Fibroblast of lung (primary cell): ENCODE measurements at places on chromosomes 3 and 15.

GRCh38 chr3:3631114-3631513 is 168.1 kb upstream of the LRRN1 start:
- no peak for DNase-seq
- no peak overlapping the region for H3K27ac ChIP-seq
- H3K36me3 ChIP-seq: no peaks in the 10 kb centered on the region
- no peaks in the 10 kb centered on the region for H3K27me3 ChIP-seq

GRCh38 chr3:183563536-183563874 is 8.0 kb upstream of the KLHL6 start:
- no peak for DNase-seq
- no peaks in the 10 kb centered on the region for H3K36me3 ChIP-seq
- H3K4me3 ChIP-seq: no peak overlapping the region
- no peaks in the 10 kb centered on the region for H3K27me3 ChIP-seq
- no peaks in the 10 kb centered on the region for H3K4me1 ChIP-seq

DNA sequence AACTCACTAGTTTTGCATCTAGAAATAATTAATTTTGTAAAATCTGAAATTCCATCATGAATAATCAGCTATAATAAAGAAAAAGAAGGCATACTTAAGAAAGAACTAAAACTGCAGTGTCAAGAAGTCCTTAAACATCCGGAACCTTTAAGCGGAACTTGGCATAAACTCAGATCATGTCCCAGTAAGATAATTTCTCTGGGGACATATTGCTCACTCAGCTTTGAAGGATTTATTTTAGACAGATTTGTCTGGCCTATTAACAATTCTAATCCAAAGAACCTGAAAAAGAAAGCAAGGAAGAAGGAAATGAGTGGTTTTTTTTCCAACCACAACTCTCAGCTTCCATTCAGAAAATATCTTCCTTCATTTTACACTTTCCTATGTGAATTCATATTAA is 850.3 kb downstream of the ROBO1 start:
- H3K27me3 ChIP-seq: no peaks in the 10 kb centered on the region
- no peaks in the 10 kb centered on the region for H3K36me3 ChIP-seq
- H3K27ac ChIP-seq: no peak overlapping the region
- H3K4me1 ChIP-seq: no peaks in the 10 kb centered on the region
- DNase-seq: no peak

GRCh38 chr3:178302966-178303930 is 233.0 kb upstream of the KCNMB2 start:
- no peaks in the 10 kb centered on the region for H3K36me3 ChIP-seq
- H3K4me1 ChIP-seq: no peaks in the 10 kb centered on the region
- no peak overlapping the region for H3K4me3 ChIP-seq
- no peak overlapping the region for H3K27ac ChIP-seq

GRCh38 chr3:153305189-153305588 is 143.2 kb downstream of the RAP2B start:
- no peak for DNase-seq
- no peaks in the 10 kb centered on the region for H3K4me1 ChIP-seq
- no peaks in the 10 kb centered on the region for H3K36me3 ChIP-seq
- no peak overlapping the region for H3K27ac ChIP-seq
- H3K4me3 ChIP-seq: no peak overlapping the region
